CD4-positive, alpha-beta T cell treated with Interleukin-4 for 1 hour (primary cell): ENCODE measurements at places on chromosomes 5 and 9.

DNA sequence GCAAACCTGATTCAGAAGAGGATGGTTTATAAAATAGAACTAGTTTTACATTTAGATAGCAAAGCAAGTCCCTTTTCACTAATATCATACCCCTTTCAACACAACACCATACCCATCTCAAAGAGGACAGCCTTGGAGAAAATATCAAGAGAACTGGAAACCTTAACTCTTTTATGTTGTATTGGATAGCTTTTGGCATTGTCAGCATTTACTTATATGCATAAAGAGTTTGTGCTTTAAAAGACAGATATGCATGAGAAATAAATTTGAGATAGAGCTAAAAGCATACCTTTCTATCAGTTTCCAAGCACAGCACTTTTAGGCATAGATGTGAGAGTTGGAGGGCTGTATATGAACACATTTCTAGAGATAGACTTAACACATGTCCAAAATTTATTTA, 799.3 kb upstream of the ACO1 start:
- DNase-seq: no peak

GRCh38 chr5:146630472-146630871, 114.5 kb upstream of the GPR151 start:
- no peak for DNase-seq

- no peak for DNase-seq
These were observed 1.6 kb downstream of the LIFR start for GRCh38 chr5:38554861-38555260.

DNA sequence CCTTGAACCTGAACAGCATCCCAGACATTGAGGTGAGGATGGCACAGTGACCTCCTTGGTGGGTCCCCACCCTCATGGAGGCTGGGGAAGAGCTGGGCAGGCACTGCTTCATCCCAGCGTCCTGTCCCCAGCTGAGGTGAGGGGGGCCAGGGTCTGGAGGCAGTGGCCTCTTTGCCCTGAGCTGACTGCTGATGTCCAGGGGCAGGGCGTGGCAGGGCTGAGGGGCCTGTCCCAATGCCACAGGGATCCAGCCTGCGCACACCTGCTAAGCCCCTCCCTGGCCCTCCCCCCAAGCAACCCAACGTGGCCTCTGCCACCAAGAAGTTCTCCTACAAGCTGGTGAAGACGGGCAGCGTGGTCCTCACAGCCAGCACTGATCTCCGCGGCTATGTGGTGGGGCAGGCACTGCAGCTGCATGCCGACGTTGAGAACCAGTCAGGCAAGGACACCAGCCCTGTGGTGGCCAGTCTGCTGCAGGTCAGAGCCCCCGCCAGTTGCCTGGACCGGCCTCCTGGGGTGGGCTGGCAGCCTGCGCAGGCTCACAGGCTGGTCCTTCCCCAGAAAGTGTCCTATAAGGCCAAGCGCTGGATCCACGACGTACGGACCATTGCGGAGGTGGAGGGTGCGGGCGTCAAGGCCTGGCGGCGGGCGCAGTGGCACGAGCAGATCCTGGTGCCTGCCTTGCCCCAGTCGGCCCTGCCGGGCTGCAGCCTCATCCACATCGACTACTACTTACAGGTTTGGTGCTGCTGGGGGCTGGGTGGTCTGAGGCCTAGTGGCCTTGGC, 4.9 kb upstream of the EHMT1 start:
- no peak for DNase-seq

DNA sequence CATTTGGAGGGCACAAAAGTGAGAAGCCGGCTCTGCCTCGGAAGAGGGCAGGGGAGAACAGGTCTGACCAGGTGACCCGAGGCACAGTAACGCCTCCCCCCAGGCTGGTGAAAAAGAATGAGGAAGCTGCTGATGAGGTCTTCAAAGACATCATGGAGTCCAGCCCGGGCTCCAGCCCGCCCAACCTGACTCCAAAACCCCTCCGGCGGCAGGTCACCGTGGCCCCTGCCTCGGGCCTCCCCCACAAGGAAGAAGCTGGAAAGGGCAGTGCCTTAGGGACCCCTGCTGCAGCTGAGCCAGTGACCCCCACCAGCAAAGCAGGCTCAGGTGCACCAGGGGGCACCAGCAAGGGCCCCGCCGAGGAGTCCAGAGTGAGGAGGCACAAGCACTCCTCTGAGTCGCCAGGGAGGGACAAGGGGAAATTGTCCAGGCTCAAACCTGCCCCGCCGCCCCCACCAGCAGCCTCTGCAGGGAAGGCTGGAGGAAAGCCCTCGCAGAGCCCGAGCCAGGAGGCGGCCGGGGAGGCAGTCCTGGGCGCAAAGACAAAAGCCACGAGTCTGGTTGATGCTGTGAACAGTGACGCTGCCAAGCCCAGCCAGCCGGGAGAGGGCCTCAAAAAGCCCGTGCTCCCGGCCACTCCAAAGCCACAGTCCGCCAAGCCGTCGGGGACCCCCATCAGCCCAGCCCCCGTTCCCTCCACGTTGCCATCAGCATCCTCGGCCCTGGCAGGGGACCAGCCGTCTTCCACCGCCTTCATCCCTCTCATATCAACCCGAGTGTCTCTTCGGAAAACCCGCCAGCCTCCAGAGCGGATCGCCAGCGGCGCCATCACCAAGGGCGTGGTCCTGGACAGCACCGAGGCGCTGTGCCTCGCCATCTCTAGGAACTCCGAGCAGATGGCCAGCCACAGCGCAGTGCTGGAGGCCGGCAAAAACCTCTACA, 11.8 kb downstream of the QRFP start:
- no peak for DNase-seq

GRCh38 chr5:108409786-108410185, 27.9 kb upstream of the FBXL17 start:
- DNase-seq: no peak

DNA sequence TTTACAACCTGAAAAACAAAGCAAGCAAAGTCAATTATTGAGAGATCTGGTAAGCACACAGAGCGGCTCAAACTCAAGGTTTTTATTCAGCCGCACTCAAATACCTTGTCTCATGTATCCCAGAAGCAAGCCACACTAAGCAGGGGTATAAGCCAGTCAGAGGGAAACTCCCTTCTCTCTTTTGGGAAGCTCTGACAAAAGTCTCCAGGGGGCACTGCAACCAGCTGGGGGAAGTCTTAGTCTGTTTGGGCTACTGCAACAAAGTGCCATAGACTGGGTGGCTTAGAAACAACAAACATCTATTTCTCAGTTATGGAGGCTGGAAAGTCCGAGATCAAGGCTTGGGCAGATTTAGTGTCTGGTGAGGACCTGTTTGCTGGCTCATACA, 246.0 kb downstream of the ENC1 start:
- peak; percentile 25 for DNase-seq

DNA sequence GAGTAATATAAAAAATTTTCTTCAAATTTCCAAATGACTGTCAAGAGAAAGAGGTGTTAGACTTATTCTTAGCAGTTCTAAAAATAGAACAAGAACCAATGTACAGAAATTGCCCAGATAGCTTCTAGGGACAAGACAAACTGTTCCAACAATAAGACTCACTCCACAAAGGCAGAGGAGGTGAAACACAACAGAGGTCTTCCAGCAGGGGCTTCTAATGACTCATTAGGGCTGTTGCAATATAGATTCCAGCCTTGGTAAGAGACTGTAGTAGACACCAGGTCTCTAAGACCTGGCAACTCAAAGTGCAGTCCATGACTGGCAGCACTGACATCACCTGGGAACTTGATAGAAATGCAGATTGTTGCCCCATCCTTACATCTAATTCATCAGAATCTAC, 134.6 kb upstream of the VLDLR start:
- DNase-seq: no peak

DNA sequence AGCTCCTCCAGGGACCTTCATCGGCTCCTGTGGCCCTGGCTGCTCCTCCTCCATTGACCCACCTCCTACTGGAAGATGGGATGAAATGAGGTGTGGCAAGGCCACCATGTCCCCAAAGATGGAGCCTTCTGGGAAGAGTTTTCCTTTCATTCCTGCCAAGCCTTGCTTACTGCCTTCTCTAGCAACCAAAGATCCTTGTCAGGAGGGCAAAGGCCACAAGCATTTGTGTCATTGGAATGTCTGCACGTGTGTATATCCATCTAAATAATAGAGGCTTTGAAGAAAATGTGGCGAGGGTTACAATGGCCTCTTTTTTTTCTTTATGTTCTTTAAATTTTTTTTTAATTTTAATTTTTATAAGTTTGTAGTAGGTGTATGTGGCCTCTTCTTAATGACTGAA, 313.6 kb downstream of the ARHGEF28 start:
- no peak for DNase-seq

GRCh38 chr5:97986069-97986468, 787.4 kb upstream of the RGMB start:
- DNase-seq: no peak

DNA sequence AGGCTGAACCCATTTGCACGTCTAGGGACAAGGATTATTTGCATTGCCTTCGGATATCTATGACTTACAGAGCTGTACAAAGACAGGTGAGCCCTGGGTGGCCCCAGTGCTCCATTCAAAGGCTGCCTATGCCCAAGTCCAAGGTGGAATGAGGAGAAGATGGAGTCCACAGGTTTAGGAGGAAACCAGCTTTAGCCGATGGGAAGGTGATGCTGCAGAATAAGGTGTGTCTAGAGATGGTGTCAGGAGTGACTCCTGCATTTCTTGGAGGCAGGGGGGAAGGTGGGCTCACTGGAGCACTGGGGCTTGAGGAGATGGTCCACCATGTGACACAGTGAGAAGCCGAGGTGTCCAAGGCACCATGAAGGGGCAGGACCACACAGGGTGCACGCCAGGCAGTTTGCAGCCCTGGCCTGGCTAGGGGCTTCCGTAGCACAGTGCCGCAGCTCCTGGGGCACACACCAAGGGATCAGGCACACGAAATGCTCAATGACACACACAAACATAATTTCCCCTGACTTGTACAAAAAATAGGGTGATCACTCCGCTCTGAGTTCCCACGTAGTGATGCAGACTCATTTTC, 32.1 kb downstream of the SEMA4D start:
- DNase-seq: no peak

DNA sequence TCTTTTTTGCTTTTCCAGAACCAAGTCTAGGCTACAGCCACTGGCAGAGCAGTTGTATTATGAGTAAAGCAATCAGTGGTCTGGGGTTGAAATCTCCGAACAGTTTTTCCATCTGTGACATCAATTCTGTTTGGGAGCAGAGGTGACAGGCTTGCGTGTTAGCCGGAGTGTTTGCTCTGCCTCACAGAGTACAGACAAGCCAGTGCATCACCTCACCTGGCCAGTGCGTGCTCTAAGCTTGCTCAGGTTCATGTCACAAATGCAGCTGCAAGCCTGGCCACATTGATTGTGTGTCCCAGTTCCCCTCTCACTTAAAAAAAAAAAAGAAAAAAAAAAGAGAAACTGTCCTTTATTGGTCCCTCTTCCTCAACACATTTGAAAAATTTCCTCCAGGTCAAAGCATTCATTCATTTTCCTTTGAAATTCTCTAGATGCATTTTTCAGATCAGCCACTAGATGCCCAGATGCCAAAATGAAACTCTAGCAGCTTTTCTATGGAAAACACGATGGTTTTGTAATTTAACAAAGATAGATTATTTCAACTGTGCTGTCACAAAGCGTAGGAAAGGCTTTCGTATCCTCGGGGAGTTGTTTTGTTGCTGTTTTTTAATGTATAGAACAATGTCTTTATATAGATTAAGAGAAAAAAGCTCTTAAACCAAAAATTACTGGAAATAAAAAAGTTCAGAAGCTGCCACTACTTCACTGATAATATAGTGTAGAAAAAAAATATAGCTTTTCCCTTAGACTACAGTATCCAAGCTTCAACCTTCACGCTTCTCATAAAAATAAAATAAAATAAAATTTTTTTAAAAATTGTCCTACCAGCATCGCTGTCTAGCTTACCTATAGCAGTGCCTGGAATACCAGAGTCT, 585.5 kb downstream of the TLE1 start:
- no peak for DNase-seq
